ENCODE measurements at places on chromosomes 3 and 15. TPM values are rescaled to one million over a fixed set of nuclear protein-coding genes. Genes with fewer than 3 reads are reported as not detected.

Gene NR2E3
- 0.16 TPM for total RNA-seq

Gene IVD
- total RNA-seq, result 13.5 TPM

Gene EIF4E3
- 3.4 TPM for total RNA-seq

Gene CTXND1
- total RNA-seq, result 0.01 TPM
